ENCODE measurements at places on chromosomes 1 and 21.

- no peak for DNase-seq
These were observed 172.0 kb downstream of the CDC7 start for GRCh38 chr1:91672601-91673161.

- no peak for DNase-seq
These were observed 81.7 kb downstream of the SSBP3 start for GRCh38 chr1:54324251-54325140.

DNA sequence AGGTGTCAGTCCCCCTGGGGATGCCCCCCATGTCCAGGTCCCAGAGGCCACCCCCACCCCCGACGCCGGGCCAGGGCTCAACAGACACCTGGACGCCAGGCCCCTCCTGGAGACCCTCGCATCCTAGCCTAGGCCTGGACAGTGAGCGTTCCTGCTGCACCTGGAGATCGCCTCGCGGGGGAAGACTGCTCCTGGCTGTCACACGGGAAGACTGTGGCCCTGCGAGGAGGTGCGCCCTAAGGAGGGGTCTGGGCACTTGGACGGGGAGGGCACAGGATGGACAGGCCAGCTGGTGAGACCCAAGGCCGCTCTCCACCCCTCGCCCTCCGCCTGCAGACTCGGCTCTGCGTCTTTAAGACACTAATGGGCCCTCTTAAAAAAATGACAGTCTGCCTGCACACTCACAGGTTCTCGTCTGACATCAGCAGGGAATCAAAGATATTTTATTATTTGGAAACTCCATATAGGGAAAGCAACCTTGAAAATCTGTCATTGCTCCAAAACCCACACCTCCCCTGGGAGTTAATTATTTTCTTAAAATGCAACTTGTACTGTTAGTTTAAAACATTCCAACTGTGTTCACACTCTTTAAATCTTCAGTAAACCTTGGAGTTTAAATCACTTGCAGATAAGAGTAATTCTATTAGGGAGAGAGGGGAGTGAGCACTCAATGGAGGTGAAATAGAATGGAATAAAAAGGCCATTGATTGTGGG, 45.6 kb upstream of the ACTRT2 start:
- no peak for DNase-seq

GRCh38 chr1:67696708-67697107, 11.7 kb downstream of the GADD45A start:
- no peak for DNase-seq

- no peak for DNase-seq
These were observed 140.4 kb upstream of the ETV3 start for GRCh38 chr1:157278383-157279137.

DNA sequence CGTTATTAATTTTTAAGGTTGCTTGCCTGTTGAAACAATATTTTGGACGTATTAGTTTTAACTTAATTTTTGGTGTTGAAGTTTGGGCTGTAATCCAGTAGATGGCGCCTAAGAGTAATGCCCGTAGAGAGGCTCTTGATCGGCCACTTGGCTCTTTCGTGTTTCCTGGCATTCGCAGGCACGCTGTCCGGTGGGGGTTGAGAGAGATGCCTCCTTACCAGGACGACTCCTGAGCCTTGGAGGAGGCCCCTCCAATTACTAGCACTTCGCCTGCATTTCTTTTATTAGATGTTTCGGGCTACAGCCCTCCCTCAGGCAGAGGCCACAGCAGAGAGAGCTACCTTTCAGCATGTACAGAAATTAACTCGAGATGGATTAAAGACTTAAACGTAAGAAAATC, 12.0 kb downstream of the OR2M4 start:
- no peak for DNase-seq

All from effector memory CD8-positive, alpha-beta T cell (primary cell).